ENCODE measurements at places on chromosomes 16 and 17.
A peak's percentile ranks its signal among the peaks of the same experiment; 100 is the strongest.

DNA sequence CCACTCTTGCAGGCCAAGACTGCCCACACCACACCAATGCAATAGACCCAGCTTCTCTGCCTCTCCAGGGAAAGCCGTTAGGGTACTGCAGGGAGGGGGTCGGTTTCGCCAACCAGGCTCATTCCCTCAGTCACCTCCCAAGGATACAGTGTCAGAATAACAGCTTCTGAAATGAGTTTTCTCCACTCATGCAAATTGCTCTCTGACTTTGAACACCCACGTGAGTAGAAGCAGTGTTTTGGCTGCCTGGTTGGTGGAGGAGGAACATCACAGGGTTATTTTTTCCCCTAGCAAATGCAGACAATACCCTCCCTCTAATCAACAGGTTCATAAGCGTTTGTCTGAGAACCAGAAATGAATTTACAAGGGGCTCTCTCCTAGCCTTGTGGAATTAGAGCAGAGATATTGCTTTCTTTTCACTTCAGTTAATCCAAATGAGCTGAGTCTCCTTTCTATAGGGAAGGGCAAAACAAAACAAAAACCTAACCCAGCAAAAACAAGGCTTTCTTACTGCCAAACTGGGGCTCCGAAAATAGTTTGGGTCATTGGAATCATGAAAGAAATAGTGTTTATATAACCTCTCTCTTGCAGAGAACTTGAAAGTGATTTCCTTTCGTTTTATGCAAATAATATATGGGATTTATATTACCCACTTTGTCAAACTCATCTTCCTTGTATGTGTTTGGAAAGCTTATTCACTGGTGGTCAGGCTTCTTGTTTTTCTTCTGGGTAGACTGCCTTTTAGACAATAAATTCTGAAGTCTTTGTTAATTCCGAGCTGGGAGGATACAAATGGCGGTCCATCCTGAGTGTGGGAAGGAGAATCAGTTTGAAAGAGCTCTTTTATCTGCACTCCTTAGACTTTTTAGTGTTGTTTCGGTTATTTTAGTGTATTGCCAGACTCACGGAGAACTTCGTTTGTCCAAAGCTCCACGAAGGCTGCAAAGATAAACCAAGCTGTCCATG lies 229.9 kb downstream of the MSI2 start:
- no peak for DNase-seq

- no peak for DNase-seq
These were observed 5.2 kb downstream of the TLCD3A start for GRCh38 chr17:737561-738113.

- DNase-seq: no peak
These were observed 33.7 kb downstream of the NUBP1 start for GRCh38 chr16:10777356-10777755.

DNA sequence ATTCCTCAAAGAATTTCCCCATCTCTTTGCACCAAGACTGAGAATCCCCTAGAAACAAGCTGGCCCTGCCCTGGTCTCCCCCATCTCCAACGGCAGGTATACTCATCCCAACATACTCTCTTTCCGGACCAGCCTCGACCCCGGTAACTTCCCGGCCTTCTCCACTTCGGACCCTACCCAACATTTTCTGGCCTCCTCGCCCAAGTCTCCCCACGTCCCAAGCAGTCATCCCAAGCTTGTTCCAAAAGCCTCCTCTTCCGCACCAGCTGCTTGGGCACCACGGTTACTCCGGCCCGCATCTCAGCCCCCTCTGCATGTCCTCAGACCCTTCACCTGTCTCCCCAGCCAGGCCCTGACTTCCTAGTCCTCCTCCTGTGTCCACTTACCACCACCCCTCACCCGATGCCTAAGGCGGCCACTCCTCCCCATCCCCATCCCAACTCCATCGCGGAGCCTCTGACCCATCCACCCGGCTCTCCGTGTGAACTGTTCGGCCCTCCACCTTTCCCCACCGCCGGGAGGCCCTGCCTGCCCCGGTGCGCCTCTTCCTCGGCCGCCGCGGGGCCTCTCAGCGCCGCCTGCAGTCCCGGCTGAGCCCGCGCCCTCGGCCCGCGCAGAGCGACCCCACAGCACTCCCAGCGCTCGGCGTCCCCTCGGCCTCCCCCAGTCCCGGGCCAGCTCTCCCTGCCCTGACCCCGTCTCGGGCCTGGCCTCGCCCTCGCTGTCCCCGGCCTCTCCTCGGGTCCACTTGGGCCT lies 994 bp downstream of the PITPNA start:
- DNase-seq: peak; percentile 59

- no peak for DNase-seq
These were observed 615.1 kb downstream of the CDH8 start for GRCh38 chr16:61421111-61421510.

GRCh38 chr17:48747445-48748363 lies 19.2 kb upstream of the HOXB13 start:
- no peak for DNase-seq

DNA sequence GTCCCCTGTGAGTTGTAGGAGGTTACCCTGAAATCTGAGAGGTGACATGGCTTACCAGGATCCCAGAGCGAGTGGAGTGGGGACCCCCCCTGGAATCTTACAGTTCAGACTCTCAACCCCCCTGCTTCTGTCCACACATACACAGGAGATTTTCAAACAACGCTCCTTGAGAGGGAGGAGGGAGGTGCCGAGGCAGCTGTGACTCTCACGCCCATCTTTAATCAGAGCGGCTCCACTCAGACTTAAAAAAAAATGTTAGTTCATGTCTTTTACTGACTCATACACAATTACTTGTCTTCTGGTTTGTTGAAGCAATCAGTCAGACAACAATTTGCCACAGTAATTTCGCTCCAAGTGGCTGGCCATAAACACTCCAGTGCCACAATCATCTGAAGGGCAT lies 15.4 kb upstream of the TMEM220 start:
- no peak for DNase-seq

DNA sequence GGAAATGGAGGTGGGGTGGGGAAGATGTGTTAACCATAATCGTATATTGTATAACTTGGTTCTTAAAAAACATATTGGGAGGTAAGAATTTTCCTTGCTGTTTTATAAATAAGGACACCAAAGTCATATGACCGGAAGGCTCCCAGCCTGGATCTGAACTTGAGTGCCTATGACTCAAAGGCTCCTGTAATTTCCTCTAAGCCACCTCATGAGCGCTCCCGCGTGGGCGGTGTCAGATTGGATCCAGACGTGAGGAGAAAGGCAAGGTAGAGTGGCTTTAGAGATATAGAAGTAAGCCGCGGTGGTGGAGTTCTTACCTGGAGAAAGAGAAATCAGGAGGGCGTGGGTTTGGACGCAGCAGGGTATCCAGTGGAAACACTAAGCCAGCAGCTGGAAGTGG lies 196.2 kb upstream of the NLRP1 start:
- DNase-seq: no peak

DNA sequence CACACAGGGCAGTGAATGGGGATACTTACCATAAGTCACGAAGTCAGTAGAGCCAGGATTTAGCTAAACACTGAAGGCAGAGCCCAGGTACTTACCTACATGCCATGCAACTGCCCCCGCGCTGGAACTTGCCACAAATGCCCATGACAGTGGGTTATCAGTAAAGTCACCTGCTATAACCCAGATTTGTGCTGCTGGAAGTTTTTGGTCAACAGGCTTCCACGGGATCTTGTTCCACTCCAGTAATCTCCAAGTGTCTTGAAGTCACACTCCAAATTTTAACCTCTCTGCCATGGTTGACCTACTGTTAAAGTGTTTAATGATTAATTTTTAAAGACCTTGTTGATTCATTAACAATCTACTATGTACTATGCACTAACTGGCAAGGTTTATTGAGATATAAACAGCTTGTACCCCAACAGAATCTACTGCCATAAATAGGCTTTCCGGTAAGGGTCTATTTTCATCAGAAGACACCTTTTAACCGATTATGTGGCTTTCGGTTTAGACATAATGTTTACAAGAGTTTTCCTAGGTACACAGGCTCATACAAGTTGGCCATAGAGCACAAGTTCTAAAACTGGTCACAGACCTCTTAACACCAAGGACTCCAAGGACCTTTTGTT lies 6.3 kb upstream of the SLC5A11 start:
- DNase-seq: no peak

- DNase-seq: no peak
These were observed 89.2 kb upstream of the CDC42EP4 start for GRCh38 chr17:73400915-73401545.

DNA sequence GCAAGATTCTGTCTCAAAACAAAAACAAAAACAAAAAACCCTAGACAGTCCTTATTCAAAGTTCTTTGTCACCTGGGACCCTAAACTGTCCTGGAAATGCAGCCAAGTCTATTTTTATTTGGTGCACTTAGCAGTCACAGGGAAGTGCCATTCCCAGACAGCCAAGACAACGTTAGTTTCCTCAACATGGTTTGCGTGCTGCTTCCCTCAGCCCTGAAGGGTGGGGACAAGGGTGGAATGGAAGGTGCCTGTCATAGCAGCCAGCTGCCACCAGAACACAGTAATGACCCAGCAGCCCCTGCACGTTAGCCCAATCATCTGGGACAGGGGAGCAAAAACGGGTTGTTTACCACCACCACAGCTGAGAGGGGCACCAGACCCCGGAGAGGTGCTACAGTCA lies 16.9 kb downstream of the CREBBP start:
- no peak for DNase-seq

DNA sequence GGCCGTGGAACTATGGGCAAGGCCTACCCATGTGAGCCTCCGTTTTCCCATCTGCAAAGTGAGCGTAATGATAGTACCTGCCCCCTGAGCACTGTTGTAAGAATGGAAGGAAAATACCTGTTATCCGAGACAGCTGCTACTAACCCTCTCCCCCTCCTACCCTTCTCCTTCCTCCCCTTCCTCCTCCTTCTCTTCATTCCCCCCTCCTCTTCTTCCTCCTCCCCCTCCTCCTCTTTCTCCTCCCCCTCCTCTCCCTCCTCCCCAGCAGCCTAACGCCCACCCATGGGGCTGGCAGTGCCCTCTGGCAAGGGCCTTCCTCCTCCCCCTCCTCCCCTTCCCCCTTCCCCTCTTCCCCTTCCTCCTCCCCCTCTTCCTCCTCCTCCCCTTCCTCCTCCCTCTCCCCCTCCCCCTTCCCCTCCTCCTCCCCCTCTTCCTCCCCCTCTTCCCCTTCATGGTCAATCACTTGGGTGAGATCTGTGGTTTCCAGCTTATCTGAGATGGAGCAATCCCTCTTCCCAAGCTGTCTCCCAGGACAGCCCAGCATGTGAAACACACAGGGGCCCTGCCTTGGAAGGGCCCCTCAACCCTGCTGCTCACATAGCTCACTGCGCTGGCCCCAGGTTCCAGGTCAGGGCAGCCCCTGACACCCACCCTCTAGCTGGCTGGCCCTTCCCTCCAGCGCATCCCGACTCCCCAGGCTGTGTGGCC lies 6.4 kb downstream of the ZFPM1 start:
- no peak for DNase-seq

GRCh38 chr17:75835654-75835987 lies 8.6 kb downstream of the UNC13D start:
- no peak for DNase-seq

DNA sequence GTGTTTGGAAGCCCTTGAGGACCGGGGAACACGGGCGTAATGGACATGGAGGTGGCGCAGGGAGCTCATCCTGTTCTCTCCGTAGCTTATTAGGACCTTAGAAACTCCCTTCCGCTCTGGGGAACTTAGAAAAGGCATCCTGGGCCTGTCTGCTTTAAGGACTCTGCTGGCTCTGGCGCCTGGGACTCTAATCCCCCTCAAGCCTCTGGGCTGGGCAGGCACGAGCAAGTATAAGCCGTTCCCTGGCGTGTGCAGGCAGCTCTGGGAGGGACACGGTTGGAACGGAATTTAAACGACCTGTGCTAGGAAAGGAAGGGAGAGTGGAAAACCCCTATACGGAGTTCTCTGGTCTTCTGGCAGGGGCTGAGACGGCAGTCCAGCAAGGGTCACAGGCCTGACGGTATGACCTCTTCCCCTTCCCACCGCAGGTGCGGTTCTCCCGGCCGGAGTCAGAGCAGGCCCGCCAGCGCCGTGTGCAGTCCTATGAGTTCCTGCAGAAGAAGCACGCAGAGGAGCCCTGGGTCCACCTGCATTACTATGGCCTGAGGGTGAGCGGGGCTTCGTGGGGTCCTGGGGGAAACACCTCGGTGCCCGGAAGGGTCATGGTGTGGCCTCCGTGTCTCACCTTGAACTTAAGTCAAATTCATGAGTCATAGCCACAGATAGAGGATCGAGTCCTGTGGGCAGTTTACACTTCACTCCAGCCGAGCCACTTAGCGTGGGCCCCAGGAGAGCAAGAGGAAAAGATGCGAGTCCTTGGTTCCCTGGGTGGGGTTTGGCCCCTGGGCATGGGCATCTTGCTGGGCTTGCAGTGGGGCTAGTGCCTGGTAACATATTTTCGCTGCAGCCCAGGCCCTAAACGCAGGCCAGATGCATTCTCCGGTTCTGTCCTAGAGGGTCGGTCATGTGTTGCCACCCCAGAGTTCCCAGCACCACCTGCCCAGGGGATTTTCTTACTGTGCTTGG lies 17.7 kb downstream of the POLR3E start:
- no peak for DNase-seq

- no peak for DNase-seq
These were observed 18.8 kb upstream of the FAM83G start for GRCh38 chr17:19023209-19023999.

- no peak for DNase-seq
These were observed 2.5 kb downstream of the UBE2I start for GRCh38 chr16:1311738-1312466.

DNA sequence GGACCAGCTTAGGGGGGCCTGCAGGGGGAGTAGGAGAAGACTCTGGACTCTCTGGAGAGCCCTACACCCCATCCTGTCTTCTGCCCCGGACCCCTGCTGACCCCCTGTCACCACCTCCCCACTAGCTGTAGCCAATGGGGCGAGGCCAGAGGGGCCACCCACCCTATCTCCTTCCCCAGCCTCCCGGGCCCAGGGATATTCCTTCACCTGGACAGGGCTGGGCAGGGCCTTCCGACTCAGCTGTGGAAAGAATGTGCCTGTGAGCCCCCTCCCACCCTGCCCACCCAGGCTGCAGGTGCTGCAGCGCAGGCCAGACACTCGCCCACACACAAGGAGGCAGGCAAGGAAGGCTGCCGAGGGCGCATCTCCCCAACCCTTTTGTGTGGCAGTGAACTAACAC lies 23.0 kb downstream of the TSPOAP1 start:
- peak; percentile 43 for DNase-seq

- no peak for DNase-seq
These were observed 25.4 kb downstream of the UBE2G1 start for GRCh38 chr17:4340914-4341615.

- DNase-seq: no peak
These were observed 66.7 kb downstream of the NUP88 start for GRCh38 chr17:5352681-5353289.

GRCh38 chr17:65359016-65359415 lies 202.4 kb downstream of the AXIN2 start:
- no peak for DNase-seq

- no peak for DNase-seq
These were observed 13.9 kb downstream of the MPRIP start for GRCh38 chr17:17056156-17056539.

- DNase-seq: no peak
These were observed 297.4 kb downstream of the CNTNAP4 start for GRCh38 chr16:76574651-76575050.

GRCh38 chr17:79809530-79810129 lies 12.8 kb upstream of the CBX8 start:
- DNase-seq: peak; percentile 41

- DNase-seq: peak; percentile 15
These were observed 243.0 kb upstream of the MYOCD start for GRCh38 chr17:12422651-12423050.

- DNase-seq: no peak
These were observed 1.4 kb upstream of the TTLL6 start for GRCh38 chr17:48818361-48818841.

All from pancreas (tissue), 10 donors.